Activated T-helper 17 cell treated with anti-CD3 and anti-CD28 coated beads, Interleukin-2, amount 50 U/mL, for 72 hours (primary cell): ENCODE measurements at places on chromosomes 5 and 9. TPM values are rescaled to one million over a fixed set of nuclear protein-coding genes. Genes with fewer than 3 reads are reported as not detected.

PCDHA4 gene
- not detected for total RNA-seq

IFNE gene
- not detected for total RNA-seq

PCDHB15 gene
- not detected for total RNA-seq

C1QTNF3 gene
- 5.4 TPM for total RNA-seq

PRRX2 gene
- total RNA-seq = not detected

AQP7 gene
- 0.42 TPM for total RNA-seq

IRX1 gene
- total RNA-seq = not detected

ZSWIM6 gene
- total RNA-seq = 4.9 TPM

PDE4D gene
- total RNA-seq = 125 TPM

LURAP1L gene
- total RNA-seq = not detected

SLC30A5 gene
- total RNA-seq = 23.7 TPM

ORM2 gene
- not detected for total RNA-seq

DMRTA1 gene
- total RNA-seq = 0.05 TPM

BARHL1 gene
- not detected for total RNA-seq

STOML2 gene
- total RNA-seq = 117 TPM

WDR38 gene
- total RNA-seq = not detected

ALDH1A1 gene
- not detected for total RNA-seq

WHRN gene
- total RNA-seq = 29.1 TPM

UBLCP1 gene
- total RNA-seq = 24.7 TPM

SLIT3 gene
- not detected for total RNA-seq

GARIN3 gene
- 0.85 TPM for total RNA-seq

DAB2IP gene
- not detected for total RNA-seq

LCN1 gene
- not detected for total RNA-seq

TEK gene
- total RNA-seq = not detected

PCDHGA9 gene
- total RNA-seq = not detected

ADAMTSL1 gene
- total RNA-seq = not detected

TCF7 gene
- 5.9 TPM for total RNA-seq

FTMT gene
- not detected for total RNA-seq

GCNT4 gene
- total RNA-seq = 0.91 TPM

SELENOP gene
- total RNA-seq = not detected

ANKRD55 gene
- total RNA-seq = 0.22 TPM

GRM6 gene
- total RNA-seq = not detected

PCA3 gene
- total RNA-seq = not detected

C1QTNF2 gene
- total RNA-seq = not detected

GADD45G gene
- 5.7 TPM for total RNA-seq

GRIN1 gene
- 1.2 TPM for total RNA-seq

IL5 gene
- not detected for total RNA-seq

C9orf40 gene
- total RNA-seq = 21.3 TPM

TPPP gene
- 0.19 TPM for total RNA-seq

KCNV2 gene
- not detected for total RNA-seq

ARL10 gene
- total RNA-seq = 8.7 TPM

BASP1 gene
- total RNA-seq = 0.48 TPM

INSL6 gene
- not detected for total RNA-seq

GPX3 gene
- total RNA-seq = not detected

SMAD5 gene
- 21.7 TPM for total RNA-seq

GTF3C4 gene
- 19.1 TPM for total RNA-seq

DDX4 gene
- not detected for total RNA-seq

MSX2 gene
- total RNA-seq = not detected

FGF10 gene
- not detected for total RNA-seq

LCN9 gene
- total RNA-seq = not detected

PCDHB9 gene
- total RNA-seq = not detected

AQP3 gene
- total RNA-seq = 72.5 TPM

RNF180 gene
- total RNA-seq = not detected

SPAAR gene
- total RNA-seq = not detected

PCDHGC5 gene
- total RNA-seq = not detected

IRGM gene
- 1.4 TPM for total RNA-seq
